Calu3 (cell line): ENCODE measurements at places on chromosomes 16 and 17. TPM values are rescaled to one million over a fixed set of nuclear protein-coding genes. Genes with fewer than 3 reads are reported as not detected.

DNA sequence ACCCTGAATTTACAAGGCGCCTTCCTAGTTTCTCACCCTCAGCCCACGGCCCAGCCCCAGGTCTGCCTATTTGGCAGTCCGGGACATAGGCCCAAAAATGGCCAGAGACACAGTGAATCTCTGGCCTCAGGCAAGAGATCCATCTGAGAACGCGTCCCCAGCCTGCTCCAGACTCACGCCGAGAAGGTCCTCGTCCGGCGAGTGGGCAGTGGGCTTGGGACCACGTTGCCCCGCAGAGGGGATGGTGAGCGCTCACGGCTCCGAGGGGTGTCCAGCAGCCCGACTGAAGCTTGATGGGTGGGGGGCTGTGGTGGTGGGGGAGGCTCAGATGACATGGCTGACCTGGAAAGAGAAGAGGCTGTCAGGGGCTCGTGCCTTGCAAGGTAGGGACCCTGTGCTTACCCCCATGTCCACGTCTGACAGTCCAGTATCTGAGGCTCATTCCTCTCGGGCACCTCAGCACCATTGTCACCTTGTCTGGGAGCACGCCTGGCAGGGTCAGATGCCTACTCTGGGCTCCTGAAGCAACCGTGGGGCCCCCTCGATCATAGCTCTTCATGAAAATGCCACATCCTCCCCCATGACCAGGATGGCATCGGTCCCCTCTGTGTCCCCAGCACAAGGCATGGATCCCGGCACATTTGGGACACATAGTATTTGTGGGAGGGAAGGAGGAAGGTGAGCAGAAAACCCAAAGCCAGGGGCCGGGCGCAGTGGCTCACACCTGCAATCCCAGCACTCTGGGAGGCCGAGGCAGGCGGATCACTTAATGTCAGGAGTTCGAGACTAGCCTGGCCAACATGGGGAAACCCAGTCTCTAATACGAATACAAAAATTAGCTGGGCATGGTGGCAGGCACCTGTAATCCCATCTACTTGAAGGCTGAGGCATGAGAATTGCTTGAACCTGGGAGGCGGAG is 9.6 kb downstream of the CARHSP1 start:
- peak overlapping the region; percentile 63 for H3K27ac ChIP-seq
- H3K36me3 ChIP-seq, result peaks cover 97% of the 10 kb centered on the region
- peak overlapping the region; percentile 41 for H3K4me3 ChIP-seq

DNA sequence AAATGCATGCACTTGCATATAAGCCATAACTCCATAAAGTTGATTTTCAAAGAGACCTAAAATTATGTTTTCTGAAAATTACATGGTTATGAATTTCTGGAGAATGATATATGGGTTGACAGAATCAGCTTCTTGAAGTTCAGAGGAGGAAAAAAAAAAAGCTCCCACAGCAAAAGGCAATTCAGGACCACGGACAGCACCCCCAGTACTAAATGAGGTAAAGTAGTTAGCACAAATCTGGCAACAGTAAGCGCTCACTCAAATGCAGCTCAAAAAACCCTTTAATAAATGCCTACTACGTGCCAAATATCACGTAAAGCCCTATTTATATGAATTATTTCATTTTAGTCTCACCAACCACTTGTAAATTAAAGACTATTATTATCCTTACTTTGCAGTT is 135.2 kb downstream of the SHISA9 start:
- no peaks in the 10 kb centered on the region for H3K27me3 ChIP-seq
- H3K36me3 ChIP-seq, result no peaks in the 10 kb centered on the region
- H3K27ac ChIP-seq, result no peak overlapping the region
- H3K4me3 ChIP-seq, result no peak overlapping the region

DNA sequence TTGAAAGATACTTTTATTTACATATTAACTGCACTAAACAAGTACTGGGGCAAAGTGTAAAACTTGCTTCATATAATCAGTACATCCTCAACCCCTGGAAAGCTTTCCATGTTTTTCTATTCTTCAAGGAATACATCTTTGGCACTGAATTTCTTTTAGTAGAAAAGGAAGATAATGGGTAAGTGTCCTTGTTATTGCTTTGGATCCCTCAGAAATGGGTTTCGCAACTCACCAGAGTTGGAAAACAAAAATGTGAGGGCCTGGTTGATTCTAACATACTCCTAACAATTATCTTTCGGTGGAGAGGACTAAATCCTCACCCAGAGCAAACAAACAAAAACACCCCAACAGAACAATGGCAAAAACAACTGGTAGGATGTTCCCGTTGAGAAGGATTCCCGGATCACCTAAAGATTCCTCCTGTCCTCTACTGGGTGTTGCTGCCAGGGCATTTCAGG is 120.4 kb downstream of the PARN start:
- no peak overlapping the region for H3K27ac ChIP-seq
- H3K27me3 ChIP-seq, result no peaks in the 10 kb centered on the region
- DNase-seq, result no peak
- no peak overlapping the region for H3K4me3 ChIP-seq
- H3K4me1 ChIP-seq, result peaks cover 7% of the 10 kb centered on the region

Gene SLC38A7
- 23.3 and 23.7 TPM in 2 replicates for total RNA-seq

Gene CACNG1
- not detected in 2 replicates for total RNA-seq
